ENCODE measurements at places on chromosomes 1 and 21. TPM values are rescaled to one million over a fixed set of nuclear protein-coding genes. Genes with fewer than 3 reads are reported as not detected.

- H3K4me1 ChIP-seq, result peaks cover 16% of the 10 kb centered on the region
- H3K27ac ChIP-seq, result no peak overlapping the region
- no peak overlapping the region for H3K4me3 ChIP-seq
- DNase-seq, result no peak
Observed at GRCh38 chr1:232611834-232612233, 18.1 kb downstream of the SIPA1L2 start.

The CLDN19 gene
- total RNA-seq, result not detected

The UTS2 gene
- total RNA-seq, result not detected

The CD2 gene
- 206 TPM for total RNA-seq

- peaks cover 53% of the 10 kb centered on the region for H3K27me3 ChIP-seq
- no peak overlapping the region for H3K27ac ChIP-seq
- no peak for DNase-seq
- no peak overlapping the region for H3K4me3 ChIP-seq
Observed at GRCh38 chr1:32892368-32893197, 6.3 kb downstream of the HPCA start.
